ENCODE measurements at places on chromosomes 2 and 18. TPM values are rescaled to one million over a fixed set of nuclear protein-coding genes. Genes with fewer than 3 reads are reported as not detected.

NOL4 gene
- total RNA-seq = not detected

IDH1 gene
- 65.2 TPM for total RNA-seq

GKN1 gene
- not detected for total RNA-seq

TMEM182 gene
- total RNA-seq = 152 TPM

SGO2 gene
- total RNA-seq = 1.0 TPM

UGT1A6 gene
- 0.52 TPM for total RNA-seq

SLC9A4 gene
- total RNA-seq = not detected

SPATA3 gene
- total RNA-seq = not detected

SIX3 gene
- not detected for total RNA-seq

GALNT13 gene
- total RNA-seq = under 0.01 TPM

SEC11C gene
- 5.2 TPM for total RNA-seq
